ENCODE measurements at places on chromosomes 11 and 22. TPM values are rescaled to one million over a fixed set of nuclear protein-coding genes. Genes with fewer than 3 reads are reported as not detected.

DNA sequence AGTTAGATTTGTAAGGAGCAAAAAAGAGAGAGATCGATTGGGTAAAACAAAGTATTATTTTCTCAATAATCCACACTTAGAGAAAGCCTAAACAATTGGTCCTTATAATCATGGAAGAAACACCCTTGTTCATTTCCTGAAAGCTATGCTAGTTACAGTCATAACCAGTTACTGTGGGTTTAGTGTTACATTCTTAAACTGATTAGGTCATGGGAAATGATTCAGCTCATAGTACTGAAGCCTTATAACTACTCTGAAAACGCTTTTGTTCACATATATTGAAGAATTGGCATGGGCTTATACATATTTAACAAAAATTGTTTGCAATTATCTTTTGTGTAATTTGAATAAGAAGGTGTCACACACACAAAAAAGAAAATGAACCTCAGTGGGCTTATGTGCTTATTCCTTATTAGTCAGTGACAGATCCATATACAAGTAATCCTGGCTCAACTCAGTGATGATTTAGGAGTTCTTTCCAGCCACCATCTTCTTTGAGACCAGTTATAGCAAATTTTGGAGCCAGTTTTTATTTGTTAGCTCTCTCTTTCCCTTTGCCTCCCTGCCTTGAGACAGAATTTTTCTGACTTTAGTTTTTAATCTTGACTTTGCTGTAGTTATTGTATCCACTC lies 198.5 kb upstream of the CTSC start:
- DNase-seq, result no peak

Gene JHY
- 2.3 TPM for polyA plus RNA-seq

Gene HOATZ
- not detected for polyA plus RNA-seq

Gene PAMR1
- not detected for polyA plus RNA-seq

DNA sequence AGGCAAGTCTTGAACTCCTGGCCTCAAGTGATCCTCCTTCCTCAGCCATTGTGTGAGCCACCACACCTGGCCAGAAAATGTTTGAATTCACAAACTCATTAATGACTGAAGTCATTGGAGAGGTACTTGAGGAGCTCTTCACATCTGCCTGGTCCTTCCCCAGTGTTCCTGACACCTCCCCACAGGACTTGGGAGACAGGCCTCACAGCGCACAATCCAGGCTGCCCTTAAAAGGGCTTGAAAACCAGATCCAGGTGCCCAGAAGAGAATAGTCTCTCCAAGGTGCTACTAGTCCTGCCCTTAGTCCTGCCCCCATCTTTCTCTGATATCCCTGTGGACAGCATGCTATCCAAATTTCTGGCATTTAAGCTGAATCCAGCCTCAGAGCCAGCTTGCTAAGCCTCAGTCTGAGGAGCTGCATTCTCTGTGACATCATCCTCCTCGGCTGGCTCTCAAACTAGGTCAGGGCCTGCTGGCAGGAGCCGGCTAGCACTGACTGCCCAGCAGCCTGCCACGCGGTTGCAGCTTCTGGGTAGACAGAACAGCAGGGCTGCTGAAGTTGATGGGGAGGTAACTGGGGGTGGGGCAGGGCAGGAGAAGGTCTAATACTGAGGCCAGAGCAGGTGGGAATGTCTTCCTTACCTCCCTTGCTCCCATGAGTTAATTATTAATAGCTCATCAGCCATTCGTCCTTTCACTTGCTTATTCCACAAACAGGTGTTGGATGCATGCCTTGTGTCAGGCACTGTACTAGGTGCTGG lies 35.3 kb upstream of the NECTIN1 start:
- DNase-seq, result no peak

Gene F2
- not detected for polyA plus RNA-seq

- DNase-seq, result no peak
Observed at GRCh38 chr22:49958931-49959781, 1.4 kb upstream of the PIM3 start.

Gene GDPD4
- polyA plus RNA-seq, result not detected

GRCh38 chr11:125313271-125314219 lies 149.0 kb downstream of the PKNOX2 start:
- DNase-seq, result no peak

DNA sequence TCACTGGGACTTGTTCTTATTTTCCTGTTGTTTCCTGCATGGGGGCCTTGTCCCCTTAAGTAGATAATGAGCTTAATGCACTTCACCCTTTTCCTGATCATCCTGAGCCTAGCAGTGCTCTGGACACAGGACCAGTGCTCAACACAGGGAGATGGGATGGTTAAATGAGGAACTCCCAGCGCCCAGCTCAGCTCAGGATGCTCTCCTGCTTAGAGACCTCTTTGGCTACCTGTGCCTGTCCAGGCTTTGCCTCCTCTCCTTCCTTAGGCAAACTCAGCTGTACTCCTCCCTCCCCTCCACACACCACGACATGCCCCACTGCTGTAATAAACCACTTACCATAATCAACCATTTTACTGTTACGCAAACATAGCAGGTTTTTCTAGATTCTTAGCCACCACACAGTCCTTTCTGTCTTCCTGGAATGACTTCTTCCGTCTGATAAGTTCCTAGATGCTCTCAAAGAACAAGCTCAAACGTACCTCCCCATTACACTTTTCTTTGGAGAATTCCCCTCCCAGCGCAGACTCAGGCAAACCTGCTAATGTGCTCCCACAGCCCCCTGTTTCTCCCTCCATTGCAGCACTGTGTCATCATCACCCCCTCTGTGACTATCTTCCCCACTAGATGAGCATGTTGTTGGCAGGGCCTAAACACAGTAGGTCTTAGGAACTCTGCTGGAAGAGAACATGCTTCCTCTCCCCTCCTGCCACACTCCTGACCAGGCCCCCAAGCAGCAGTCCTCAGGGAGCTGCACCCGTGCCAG lies 113.6 kb downstream of the MICAL2 start:
- DNase-seq, result no peak

DNA sequence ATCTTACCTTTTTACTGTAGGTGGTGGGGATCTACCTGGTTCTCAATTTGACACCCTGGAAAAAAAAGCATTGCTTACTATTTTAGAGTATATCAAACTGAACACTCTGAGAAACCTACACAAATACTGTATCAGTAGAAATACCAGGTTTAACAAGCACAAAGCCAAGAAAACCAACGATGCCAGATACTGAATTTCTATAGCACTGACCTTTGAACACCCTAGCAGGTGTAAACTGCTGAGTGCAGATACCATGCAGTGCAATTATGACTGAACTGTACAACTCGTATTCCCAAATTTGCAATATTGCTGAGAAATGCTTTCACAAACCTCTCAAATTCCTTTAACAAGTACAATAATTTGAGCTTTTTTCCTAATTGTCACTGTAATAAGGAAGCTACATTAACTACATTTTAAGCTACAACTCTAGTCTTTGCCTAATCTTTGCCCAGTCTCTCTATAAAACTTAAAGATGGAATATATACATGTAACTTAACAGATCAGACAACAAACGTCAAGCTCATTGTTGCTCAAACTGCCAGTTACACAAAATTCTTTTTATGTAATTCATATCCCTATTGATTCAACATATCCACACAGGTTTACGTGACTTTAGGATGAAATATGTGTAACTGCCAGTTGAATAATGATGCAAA lies 8.9 kb downstream of the TAF1D start:
- DNase-seq, result no peak

Gene FAM180B
- not detected for polyA plus RNA-seq
